ENCODE measurements at places on chromosomes 7 and 10.

DNA sequence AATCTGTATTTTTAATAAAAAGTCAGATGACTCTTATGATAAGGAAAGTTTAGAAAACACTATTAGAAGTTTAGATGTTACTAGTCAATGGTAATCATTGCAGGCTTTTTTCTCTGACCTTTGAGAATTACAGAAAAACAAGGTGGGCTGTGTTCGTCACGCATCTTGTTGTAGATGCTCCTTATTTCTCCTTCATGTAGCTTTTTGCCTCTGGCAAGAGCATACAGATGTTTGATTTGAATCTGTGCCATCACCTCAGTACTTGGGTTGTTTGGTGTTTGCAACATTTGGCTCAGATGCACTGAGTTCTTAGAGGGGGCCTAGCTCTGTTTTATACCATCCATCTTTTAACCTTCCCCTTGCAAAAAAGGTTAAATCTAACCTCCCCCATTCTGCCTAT is 11.5 kb downstream of the TAS2R16 start:
- DNase-seq, result no peak

DNA sequence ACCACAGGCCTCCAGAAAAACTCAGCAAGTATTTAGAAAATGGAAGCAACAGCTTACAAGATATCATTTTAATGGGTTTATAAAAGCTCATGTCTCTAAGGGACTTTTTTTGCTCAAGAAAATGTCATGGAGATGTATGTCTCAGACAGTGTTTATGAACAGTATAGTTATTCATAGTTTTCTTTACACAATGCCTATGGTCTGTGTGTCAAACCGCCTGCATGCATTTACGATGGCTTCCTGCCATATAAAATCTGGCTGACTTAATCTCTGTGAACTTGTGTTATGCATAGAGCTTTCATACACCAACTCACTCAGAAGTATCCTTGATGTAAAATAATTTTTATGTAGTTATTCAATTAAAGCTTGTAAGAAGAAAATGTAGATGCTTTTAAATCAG is 1314.2 kb upstream of the LRRTM3 start:
- no peak for DNase-seq

- no peak for DNase-seq
These were observed 81.1 kb upstream of the MBL2 start for GRCh38 chr10:52853704-52854103.

DNA sequence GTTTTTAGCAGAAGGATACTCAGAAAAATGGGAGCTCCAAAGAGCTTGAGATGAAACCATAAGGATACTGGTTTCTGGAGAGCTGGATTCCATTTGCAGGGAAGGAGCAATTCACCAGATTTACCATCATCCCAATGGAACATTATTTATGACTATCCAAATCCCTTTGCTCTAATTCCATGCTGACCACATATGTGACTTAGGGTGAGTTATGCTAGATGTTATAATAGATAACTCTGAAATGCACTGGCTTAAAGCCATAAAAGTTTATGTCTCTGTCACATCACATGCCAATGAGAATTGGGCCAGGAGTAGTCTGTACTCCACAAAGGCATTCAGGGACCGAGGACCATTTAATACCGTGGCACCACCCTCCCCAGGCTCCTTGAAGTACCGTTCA is 185.2 kb downstream of the SKIDA1 start:
- DNase-seq, result no peak

GRCh38 chr10:52334595-52334994 is 20.5 kb downstream of the DKK1 start:
- no peak for DNase-seq

DNA sequence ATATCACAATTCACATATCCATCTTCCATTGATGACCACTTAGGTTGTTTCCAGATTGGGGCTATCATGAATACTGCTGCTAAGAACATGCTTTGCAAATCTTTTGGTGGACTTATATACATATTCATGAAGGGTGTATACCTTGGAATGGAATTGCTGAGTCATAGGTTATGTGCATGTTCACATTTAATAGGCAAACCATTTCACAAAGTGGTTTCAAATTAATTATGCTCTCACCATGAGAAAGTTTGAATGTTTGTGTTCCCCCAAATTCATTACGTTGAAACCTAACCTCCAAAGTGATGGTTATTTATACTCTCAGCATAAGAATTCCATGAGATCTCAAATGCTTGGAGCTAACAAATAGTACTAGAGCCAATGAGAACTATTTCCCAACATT is 86.4 kb downstream of the VPS41 start:
- no peak for DNase-seq

DNA sequence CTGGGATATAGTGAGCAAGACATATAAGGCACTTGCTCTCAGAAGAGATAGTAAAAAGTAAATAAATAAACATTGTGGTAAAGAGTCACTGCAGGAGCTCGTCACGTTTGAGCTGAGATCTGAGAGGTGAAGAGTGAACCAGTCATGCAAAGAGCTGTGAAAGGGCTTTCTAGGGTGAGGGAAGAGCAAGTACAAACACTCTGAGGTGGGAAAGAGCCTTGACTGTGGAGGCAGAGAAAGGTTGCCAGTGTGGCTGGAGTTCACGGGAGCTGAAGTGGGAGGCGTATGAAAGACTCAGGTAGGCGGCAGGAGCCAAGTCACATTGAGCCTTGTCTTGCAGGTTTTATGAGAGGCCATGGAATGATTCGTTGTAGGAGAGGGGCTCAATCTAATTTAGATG is 141.0 kb downstream of the C1GALT1 start:
- no peak for DNase-seq

DNA sequence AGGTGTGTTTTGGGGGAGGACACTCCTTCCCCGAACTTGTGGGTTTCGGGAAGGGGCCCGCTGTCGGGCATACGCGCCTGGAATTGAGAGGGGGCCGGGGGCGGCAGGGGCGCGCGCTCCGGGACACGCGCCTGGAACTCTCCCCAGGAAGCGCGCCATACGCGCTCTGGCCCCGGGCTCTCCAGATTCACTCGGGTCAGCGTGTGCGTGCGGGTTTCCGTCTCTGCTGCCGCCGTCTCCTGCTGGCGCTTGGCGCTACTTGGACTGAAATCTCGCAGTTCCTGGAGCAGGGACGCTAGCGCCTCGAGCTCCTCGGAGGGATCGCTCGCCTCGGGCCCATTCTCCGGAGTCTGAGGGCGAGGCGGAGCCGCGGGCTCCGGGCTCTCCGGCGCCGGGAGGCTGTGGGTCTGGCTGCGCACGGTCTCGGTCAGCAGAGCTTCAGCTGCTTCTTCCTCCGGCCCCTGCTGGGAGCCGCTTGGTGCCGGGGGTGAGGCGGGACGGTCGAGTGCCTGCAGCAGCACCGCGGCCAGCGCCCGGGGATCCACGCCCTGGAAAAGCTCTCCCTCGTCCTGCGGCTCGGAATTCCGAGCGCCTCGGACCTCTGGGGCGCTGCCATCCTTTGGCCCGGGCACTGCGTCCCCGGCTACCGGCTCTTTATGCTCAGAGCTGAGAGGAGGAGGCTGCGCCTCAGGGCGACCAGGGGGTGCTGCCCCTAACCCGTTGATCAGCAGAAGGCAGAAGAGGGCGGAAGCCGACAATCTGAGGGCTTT is 1.1 kb downstream of the VGF start:
- peak; percentile 82 for DNase-seq

DNA sequence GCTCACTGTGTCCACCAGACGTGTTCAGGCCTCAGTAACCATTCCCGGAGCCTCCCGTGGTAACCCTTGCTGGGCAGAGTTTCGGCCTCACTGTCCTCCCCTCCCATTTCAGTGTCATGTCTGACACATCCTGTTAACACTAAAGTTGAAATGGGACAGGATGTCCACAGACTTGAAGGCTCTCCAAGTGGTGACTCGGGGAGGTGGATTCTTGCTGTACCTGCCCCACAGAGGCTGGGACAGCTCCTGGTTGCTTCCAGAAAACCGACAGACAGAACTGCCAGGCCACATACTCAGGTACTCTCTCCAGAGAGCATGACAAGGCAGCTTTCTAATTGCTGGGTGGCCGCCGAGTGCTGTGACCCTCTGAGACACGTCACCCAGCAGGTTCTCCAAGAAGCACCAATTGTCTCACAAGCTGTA is 17.9 kb upstream of the CYTH3 start:
- no peak for DNase-seq

GRCh38 chr10:7251696-7252465 is 159.0 kb downstream of the SFMBT2 start:
- DNase-seq, result no peak

DNA sequence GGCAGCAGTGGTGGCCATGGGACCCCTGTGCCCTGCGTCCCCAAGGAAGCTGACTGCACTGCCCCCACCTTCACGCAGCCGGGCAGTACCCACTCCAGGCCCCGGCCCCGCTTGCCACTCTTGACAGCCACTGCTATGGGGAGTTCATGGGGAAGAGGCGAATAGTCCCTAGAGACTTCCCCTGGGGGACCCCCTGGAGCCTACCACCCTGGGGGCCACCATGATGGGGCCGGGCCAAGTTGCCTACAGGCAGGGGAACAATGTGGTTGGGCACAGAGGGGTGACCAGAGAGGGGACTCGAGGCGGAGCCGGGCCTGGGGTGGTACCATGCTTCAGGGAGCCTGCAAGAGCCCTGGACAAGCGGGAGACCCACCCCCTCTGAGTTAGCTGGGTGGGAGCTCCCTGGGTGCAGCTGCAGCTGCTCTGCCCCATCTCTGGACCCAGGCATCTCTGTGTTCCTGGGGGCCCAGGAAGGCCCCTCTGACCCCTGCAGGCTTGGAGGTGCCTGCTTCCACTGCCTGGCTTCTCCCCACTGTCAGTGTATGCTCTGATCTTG is 567.6 kb downstream of the GRM8 start:
- no peak for DNase-seq

GRCh38 chr10:132685101-132685891 is 100.7 kb downstream of the NKX6-2 start:
- no peak for DNase-seq

DNA sequence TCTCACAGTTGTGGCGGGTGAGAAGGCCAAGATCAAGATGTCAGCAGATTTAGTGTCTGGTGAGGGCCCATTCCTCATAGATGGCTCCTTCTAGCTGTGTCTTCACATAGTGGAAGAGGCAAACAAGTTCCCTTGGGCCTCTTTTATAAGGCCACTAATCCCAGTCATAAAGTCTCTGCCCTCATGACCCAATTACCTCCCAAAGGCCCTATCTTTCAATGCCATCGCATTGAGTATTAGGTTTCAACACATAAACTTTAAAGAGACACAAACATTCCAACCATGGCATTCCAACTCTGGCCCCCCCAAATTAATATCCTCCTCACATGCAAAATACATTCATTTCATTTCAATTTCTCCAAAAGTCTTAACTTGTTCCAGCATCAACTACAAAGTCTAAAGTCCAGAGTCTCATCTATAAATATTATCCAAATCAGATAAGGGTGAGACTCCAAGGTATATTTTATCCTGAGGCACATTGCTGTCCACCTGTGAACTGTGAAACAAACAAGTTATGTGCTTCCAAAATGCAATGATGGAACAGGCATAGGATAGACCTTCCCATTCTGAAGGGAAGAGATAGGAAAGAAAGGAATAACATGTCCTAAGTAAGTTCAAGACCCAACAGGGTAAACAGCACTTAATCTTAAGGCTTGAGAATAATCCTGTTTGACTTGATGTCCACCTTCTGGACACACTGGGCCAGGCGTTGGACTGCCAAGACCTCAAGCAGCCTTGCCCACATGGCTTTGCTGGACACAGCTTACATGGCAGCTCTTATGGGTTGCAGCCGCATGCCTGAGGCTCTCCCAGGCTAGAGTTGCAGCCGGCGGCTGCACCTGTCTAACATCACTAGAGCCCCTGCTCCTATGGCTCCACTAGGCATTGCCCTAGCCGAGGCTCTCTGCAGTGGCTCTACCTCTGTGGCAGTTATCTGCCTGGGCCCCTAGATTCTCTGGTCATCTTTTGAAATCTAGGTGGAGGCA is 312.8 kb downstream of the TNS3 start:
- no peak for DNase-seq

DNA sequence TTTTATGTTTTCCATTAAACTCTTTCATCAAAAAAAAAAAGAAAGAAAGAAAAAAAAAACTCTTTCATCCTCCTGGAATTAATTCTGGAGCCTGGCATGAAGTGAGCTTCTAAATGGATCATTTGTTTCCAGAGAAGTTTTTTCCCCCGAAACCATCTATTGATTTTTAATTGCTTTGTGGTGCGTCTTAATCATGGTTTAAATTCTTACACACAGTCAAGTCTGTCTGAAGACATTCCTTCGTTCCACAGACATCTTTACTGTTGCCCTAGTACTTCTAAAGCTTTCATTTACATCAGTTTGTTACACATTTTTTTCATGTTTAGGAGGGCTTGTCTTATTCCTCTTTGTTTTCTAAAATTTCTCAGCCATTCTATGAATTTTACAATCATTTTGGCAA is 493.4 kb upstream of the FOXK1 start:
- no peak for DNase-seq

DNA sequence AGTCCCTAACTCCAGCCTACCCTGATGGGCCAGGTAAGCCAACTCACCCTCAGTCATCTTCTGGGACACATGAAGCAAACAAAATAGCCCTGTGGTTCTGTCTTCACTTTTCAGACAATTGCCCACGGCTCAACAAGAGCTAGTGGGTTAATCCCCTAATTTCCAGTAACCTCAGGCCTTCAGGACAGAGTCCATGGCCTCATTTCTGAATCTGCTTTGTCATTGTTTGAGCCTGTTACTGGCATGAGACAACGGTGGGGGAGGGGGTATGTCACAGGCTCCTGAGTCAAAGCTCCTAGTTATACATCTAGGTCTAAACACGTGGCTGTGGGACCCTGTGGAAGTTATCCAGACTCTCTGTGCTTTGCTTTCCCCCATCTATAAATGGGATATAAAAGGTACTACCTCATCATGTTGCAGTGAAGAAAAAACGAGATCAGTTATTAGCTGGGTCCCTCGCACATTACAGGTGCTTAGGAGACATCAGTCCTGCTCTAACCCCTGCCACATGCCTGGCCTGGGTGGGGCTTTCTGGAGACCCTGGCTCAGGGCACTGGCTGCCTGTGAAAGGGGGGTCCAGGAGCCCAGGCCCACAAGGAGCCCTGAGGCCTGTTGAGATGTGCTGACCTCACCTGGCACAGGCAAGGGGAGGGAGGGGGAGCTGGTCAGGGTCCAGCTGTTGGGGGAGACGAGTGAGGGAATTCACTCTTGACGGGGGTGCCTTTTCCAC is 16.5 kb downstream of the MAT1A start:
- no peak for DNase-seq

GRCh38 chr7:15607529-15608210 is 45.9 kb upstream of the AGMO start:
- DNase-seq, result no peak

GRCh38 chr10:33588974-33589600 is 254.6 kb upstream of the NRP1 start:
- no peak for DNase-seq
